Stomach (tissue), 19 donors: ENCODE measurements at places on chromosomes 5 and 9. TPM values are rescaled to one million over a fixed set of nuclear protein-coding genes. Genes with fewer than 3 reads are reported as not detected.

DNA sequence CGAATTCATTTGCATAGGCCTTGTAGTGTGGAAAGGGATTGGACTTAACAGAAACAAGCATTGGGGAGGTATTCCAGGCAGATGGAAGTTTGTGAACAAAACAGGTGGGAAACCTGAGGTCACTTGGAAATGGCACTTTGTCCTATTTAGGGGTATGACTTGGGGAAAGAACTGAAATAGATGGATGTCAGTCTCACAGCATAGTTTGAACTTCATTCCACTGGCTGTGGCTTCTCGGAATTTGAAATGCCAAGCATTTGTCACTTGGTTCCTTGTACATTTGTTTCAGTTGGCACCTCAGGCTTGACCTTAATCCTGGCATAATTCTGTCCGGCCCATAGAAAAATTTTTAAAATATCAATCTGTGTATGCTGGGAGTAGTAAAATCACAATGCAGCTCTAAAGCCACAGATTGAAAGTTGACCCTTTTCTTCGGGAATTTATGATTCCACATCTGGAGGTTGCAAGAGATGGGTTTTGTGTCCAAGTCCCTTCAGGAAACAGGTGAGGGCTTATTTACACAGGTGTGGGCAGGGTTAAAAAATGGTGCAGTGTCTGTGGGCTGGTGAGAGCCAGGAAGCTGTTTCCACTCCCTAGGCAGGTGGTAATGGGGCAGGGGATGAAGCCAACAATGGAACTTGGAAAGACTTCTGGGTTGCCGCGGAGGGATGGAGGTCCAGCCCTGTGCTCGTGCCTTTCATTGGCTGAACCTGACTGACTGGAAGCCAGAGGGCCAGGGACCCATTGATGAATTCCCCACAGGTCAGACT lies 39.2 kb upstream of the PDE8B start:
- DNase-seq, result no peak

Gene FCN2
- total RNA-seq, result not detected

DNA sequence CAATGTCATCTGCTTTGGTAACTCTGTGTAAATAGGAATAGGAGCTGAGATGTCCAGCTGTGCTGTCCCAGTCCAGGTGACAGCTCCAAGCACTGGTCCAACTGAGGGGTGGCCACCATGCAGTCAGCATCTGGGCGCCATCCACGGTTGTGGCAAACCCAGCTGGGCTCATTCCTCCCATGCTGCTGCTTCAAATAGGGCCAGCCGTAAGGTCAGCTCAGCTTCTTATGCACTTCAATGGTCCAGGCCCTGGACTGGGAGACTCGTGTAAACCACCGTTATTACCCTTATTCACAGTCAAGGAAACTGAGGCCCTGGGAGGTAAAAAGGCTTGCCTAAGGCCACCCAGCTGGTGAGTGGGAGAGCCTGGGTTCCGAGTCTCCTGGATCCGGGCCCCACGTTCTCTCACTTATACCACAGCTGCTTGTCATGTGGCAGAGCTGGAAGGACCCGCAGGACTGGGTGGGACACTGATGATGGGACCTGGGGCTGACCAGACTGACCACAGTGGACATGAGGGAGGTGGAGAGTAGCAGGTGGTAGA lies 38.7 kb upstream of the ANGPTL2 start:
- DNase-seq, result peak; percentile 17

GRCh38 chr9:125119643-125120286 lies 23.6 kb downstream of the SCAI start:
- DNase-seq, result no peak

GRCh38 chr9:87179553-87180340 lies 232.4 kb upstream of the GAS1 start:
- DNase-seq, result no peak

GRCh38 chr9:27569406-27569805 lies 3.9 kb downstream of the C9orf72 start:
- no peak for DNase-seq

- no peak for DNase-seq
Measured at GRCh38 chr9:111610149-111610548, 10.7 kb upstream of the PTGR1 start.

DNA sequence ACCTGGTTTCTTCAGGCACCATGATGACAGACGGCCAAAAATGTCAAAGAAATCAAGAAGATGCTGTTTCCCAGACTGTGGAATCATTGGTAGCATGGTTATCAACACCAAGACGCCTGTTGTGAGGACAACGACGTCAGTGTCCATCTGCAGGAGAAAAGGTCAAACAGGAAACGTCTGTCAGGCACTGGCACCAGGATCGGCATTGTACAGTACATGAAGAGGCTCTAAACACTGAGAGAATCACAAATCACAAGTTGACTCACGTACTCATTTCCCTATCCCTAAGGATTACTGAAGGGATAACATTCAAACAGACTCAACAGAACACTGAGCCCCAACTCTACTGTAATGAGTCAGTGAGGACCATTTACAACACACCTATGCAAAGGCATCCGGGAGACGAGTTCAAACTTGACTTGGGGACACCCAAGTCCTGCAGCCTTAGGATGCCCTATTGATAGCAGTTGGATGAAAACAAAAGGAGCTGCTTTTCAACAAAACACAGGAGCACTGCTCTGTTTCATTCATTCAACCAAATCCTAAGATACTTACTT lies 21.0 kb downstream of the TSC1 start:
- DNase-seq, result no peak

Gene RNF183
- total RNA-seq, result 5.0 TPM

GRCh38 chr9:101398930-101399642 lies 435 bp downstream of the ZNF189 start:
- peak; percentile 31 for DNase-seq

Gene SMIM23
- not detected for total RNA-seq

GRCh38 chr9:70959366-70959765 lies 162.1 kb downstream of the TRPM3 start:
- DNase-seq, result no peak

DNA sequence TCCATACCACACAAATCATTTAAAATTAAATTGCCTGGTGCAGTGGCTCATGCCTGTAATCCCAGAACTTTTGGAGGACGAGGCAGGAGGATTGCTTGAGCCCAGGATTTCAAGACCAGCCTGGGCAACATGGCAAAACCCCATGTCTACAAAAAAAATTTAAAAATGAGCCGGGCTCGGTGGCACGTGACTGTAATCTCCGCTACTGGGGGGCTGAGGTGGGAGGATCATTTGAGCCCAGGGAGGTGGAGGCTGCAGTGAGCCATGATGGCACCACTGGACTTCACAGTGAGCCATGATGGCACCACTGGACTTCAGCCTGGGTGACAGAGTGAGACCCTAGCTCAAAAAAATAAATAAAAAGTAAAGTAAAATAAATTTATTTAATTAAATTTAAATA lies 40.9 kb downstream of the LYRM7 start:
- no peak for DNase-seq

DNA sequence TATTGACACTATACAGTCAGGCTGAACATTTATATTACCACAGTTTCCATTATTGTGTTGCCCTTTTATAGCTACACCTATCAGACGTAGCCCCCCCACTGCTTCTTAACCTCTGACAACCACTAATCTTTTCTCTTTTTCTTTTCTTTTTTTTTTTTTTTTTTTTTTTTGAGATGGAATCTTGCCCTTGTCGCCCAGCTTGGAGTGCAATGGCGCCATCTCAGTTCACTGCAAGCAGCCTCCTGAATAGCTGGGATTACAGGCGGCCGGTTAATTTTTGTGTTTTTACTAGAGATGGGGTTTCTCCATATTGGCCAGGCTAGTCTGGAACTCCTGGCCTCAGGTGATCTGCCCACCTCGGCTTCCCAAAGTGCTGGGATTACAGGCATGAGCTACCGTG lies 75.4 kb downstream of the UHRF2 start:
- no peak for DNase-seq

Gene SPATA31A3
- total RNA-seq, result not detected

DNA sequence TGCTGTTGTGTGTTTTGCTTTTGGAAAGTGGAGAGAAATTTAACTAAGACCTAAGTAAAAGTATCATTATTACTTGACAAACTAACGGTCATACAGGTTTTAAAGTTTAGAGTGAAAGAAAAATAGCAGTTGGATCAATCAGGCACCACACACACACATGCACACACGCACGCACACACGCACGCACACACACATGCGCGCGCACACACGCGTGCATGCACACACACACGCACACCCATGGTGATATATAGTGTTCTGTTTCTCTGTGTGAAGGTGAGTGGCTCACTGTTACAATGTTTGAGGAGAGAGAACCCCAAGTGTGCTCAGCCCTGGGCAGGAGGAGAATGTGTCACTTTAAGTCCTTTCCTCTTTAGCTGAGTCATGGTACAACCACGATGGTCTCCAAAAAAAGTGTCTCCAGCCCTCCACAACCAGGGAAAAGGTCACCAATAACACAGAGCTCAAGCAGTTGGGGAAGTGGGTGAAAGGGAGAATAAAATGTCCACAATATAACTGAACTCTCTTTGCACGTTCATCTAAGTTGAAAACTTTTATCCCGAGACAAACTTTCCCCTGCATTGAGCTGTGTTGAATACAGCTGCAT lies 3.2 kb downstream of the ZNF366 start:
- no peak for DNase-seq

DNA sequence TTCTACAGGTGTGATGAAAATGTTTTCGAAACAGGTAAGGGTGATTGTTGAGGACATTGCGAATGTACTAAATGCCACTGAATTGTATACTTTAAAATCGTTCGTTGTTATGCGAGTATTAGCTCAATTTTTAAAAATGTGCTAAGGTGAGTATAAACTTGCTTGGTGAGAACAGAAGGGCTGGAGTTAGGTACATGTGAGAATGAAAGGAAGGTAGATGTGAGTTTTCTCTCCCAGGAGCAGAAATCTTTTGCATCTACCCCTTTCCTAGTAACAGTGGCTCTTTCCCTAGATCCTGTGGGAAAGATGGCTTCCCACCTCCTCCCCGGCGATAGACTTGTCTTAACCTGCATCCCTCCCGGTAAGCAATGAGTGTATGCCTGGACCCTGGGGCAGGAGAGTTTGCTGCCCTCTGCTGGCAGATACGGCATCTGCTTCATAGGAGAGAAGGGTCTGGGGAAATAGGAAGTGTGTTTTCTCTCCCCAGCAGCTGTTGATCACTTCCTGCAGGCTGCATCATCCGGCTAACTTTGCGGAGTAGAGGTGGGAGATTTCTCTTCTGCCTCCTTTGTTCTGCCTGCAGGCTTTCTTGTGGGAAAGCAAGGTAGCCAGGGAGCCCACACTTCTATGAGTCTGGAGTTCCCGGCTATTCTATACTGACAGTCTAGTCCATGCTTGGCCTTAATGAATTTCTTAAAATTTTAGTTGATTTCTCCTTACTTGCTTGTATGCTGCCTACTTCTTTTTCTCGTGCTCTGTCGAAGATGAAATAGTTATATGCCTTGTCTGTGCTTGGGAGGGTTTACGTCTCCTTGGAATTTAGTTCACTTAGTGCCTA lies 373.3 kb upstream of the SEMA6A start:
- peak; percentile 74 for DNase-seq

DNA sequence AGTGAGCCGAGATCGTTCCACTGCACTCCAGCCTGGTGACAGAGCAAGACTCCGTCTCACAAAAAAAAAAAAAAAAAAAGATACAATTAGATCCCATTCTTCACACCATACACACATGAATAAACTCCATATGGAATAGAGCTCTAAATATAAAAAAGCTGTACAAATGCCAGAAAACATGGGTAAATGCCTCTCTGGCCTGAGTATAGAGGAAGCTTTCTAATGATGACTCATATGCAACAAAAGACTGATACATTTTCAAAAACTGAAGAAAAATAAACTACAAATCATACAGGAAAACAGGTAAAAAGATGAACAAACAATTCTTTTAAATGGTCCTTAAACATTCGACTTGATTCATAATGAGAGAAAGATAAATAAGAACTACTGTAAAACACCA lies 8.6 kb downstream of the ZFP62 start:
- DNase-seq, result no peak

Gene GFI1B
- 1.0 TPM for total RNA-seq

Gene FAM78A
- total RNA-seq, result not detected

- DNase-seq, result no peak
Measured at GRCh38 chr5:137401946-137402345, 97.2 kb downstream of the SPOCK1 start.

- no peak for DNase-seq
Measured at GRCh38 chr5:146873186-146873917, 5.2 kb downstream of the PPP2R2B start.

DNA sequence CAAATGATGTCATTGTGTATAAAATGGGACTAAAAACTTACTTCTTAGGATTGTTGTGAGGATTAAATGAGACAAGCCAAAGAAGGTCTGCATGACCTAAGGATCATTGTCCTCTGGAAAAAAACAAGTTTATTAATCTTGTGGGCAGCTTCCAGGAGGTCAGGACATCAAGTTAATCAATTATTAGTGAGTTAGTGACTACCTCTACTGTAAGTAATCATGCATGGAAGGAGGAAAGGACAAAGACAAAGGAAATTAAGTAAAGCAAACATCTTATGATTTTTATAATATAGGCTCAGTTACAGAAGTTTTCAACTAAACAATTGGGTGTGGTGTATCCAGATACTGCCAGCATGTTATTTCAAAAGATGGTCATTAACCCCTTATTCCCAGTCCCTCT lies 129.3 kb upstream of the TUT7 start:
- no peak for DNase-seq

- DNase-seq, result no peak
Measured at GRCh38 chr5:168086104-168086610, 205.3 kb upstream of the WWC1 start.

Gene STPG3
- not detected for total RNA-seq

- no peak for DNase-seq
Measured at GRCh38 chr5:84287951-84288350, 96.7 kb downstream of the EDIL3 start.

- DNase-seq, result no peak
Measured at GRCh38 chr5:116529615-116530014, 45.0 kb downstream of the SEMA6A start.

- no peak for DNase-seq
Measured at GRCh38 chr9:68995776-68996175, 18.1 kb downstream of the PRKACG start.

- DNase-seq, result no peak
Measured at GRCh38 chr5:59037041-59037440, 454.2 kb downstream of the RAB3C start.

GRCh38 chr9:3446313-3446712 lies 79.5 kb downstream of the RFX3 start:
- DNase-seq, result no peak

GRCh38 chr5:166093312-166093711 lies 2198.1 kb upstream of the WWC1 start:
- no peak for DNase-seq
